Liver (tissue), 10 donors: ENCODE measurements at places on chromosomes 3 and 15.
A peak's percentile ranks its signal among the peaks of the same experiment; 100 is the strongest.

GRCh38 chr3:51622868-51623267 lies 48.2 kb upstream of the TEX264 start:
- DNase-seq, result no peak

DNA sequence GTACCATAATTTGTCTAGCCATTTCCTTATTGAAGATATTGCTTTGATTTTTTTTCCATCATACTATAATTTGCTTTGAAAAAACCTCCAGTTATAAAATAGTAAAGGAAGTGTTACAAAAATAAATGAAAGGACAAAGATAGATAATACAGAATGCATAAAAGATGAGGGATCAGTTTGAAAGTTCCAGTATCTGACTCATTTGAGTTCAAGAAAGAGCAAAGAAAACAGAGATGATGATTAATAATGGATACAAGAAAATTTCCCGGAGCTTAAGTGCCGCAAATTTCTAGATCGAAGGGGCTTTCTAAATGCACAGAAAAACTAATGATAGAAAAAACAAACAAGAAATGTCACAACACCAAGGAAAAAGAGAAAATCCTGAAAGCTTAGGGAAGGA lies 4.3 kb downstream of the WDR48 start:
- DNase-seq, result no peak

DNA sequence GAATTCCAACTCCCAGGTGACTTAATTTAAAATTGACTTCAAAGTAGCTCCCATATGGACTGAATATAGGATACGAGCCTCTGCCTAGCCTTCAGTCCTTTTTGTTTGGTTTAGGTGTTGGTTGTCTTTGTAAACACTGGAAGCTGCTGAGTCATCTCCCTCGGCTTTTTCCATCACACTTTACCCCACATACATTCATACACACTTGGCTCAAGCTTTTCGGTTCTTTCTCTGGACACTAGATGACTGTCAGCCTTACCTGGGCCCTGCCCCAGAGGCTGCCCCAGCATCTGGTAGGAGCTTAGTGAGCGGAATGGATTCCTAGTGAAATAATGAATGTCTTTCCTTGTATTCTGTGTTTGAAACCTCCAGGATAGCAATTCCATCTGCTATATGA lies 201.5 kb upstream of the IL12A start:
- DNase-seq, result peak; percentile 39

GRCh38 chr3:42172047-42172654 lies 81.0 kb downstream of the TRAK1 start:
- DNase-seq, result no peak

GRCh38 chr3:168156479-168156878 lies 60.8 kb upstream of the GOLIM4 start:
- DNase-seq, result no peak
